Stimulated activated CD4-positive, alpha-beta T cell treated with anti-CD3 and anti-CD28 coated beads, Interleukin-15, amount 100 ng/mL, for 48 hours (primary cell): ENCODE measurements at places on chromosomes 1 and 21.
A peak's percentile ranks its signal among the peaks of the same experiment; 100 is the strongest.

- DNase-seq: no peak
Observed at GRCh38 chr21:45502600-45502999, 39.6 kb downstream of the SLC19A1 start.

- DNase-seq: no peak
Observed at GRCh38 chr1:39453603-39454002, 37.8 kb upstream of the BMP8A start.

GRCh38 chr1:167428395-167428794 lies 89.9 kb downstream of the CD247 start:
- DNase-seq: no peak

- no peak for DNase-seq
Observed at GRCh38 chr21:42423197-42423675, 19.5 kb downstream of the UBASH3A start.

- no peak for DNase-seq
Observed at GRCh38 chr1:180842052-180842451, 70.6 kb upstream of the KIAA1614 start.

DNA sequence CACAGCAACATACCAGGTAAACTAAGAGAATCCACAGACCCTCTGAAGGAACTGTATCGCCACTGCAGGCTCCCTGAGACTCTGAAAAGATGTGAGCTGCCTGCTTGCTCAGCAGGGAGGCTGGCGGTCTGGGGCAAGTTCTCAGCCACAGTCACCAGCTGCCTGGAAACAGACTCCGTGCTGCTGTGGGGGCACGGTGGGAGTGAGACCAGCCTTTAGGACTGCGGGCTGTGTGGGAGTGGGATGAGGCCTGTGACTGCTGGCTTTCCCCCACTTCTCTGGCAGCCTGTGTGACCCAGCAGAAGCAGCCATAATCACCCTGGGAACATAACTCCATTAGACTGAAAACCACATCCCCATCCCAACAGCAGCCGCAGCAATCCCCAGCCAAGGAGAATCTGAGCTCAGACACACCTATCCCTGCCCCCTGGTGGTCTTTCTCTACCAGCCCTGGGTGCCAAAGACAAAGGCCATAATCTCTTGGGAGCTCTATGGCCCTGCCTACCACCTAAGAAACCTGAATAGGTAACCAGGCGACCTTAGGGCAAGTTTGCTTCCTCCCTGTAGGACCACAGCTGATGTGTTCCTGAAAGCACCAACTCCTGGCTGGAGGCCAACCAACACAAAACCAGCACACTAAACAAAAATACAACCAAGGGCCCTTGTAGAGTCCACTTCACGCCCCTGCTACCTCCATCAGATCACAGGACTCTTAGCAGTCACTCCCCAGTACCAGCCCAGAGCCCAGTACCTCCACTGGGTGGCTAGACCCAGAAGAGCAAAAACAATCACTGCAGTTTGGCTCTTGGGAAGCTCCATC lies 151.5 kb downstream of the SMYD3 start:
- no peak for DNase-seq

DNA sequence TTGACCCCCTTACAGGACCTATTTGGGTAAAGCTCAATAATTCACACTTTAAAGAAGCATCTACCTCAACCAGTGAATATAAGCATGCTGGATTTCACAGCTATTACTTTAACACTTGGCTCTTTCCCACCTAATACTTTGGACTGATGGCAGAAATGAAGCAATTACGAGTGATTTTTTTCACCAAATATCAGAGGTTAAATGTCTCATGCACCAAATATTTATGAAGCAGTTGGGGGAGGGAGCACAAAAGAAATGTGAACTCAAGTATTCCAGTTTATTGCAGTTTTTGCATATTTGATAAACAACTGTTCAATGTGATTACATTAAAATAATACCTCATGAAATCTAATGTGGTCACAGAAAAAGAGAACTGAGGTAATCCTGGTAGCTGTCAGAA lies 223.6 kb downstream of the LRRC7 start:
- DNase-seq: no peak

GRCh38 chr1:179706339-179706941 lies 36.7 kb upstream of the FAM163A start:
- DNase-seq: peak; percentile 44

DNA sequence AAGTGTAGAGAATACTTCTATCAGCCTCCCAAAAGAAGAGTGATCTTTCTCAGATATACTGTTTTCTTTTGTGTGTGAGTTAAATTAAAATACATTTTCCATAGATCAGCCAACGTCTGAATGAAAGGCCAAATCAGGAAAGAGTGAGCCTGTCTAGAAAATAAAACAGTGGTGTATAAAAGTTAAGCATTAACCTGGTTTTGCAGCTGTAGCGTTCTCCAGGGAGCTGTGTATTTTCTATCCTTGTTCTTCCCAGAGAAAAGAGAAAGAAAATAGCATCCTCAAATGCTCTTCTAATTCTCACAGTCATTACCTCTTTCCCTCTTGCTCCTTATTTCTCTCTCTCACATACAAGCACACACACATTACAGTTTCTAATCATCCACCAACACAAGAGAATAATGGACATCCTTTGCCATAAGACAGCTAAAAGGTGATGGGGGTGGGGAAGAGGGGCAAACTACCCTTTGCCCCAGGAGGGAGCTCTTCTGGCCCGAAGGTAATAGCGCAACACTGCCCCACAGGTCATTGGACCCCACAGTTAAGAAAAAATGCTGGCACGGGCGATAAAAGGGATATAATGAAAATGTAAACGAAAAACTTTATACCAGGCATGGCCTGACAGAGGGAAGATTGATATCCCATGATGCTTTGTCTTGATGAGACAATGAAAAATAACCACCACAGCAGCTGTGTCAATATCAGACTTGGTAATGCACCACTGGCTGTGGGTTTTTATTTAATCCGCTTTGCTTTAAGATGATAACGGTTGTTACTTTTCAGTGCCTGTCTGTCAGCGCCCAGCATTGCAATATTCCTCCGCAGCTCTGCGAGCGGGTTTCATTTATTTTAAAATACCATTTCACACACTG lies 150.3 kb downstream of the NUF2 start:
- no peak for DNase-seq

DNA sequence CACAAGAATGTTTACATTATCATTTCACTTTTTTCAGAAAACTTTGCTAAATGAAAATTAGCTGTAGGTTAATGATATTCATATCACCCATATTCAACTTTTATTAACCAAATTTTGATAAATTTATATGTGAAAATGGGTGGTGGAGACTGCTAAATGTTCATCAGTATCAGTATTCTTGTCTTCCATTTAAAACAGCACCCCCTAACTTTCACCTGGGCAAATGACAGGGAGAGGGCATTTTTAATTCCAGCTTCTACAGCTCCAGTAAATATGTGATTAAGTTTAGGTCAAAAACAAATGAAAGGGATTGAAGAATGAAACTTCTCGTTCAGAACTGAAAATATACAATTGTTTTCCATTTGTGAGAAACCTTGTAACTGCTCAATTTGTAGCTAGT lies 722.2 kb downstream of the KCNT2 start:
- no peak for DNase-seq

DNA sequence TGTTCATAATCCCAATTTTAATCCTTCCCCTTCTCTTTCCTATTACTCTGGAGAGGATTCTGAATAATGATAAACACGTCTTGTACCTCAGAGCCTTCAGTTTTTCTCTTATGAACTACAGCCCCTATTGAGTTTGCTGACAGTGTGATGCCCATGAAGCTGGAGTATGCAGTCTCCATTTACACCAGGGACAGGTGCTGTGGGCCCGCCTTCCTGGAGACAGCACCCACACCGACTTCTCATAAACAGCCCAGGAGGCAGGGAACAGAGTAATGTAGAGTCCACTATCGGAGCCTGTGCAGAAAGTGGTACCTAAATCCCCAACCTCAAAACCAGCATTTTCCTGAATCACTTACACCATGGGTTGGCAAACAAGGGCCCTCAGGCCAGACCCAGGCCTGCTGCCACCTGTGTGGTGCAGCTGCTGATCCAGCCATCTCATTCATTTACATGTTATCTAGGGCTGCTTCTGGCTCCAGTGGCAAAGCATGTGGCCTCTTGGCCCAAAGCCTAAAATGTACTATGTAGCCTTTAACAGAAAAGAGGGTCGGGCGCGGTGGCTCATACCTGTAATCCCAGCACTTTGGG lies 95.1 kb upstream of the KRTAP19-8 start:
- DNase-seq: no peak

DNA sequence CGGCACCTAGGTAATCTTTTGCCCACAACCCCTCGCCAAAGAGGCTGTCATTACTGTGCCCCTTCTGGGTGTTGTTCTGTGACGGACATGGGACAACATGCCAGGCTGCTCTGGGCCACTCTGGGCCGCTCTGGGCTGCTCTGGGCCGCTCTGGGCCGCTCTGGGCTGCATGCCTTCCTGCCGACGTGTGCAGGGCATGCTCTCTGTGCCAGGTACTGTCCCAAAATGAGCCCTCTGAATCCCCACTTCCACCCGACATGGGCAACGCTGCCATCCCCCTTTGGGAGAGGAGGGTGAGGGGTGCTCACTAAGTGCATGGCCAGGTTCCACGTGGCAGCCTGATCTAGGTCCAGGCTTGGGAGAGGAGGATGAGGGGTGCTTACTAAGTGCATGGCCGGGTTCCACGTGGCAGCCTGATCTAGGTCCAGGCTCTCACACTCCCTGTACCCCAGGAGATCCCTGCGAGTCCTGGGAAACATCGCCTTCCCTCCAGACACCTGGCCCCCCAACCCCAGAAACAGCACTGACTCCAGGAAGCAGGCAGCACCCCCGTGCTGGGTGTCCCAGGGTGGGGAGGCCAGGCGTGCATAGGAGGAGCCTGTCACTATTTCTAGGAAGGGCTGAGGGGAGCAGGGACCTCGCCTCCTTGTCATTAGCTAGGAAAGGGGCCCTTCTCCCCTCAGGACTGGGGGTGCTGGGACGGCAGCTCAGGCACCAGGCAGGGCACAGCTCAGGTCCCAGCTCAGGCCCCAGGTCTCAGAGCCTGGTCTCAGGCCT lies 16.5 kb downstream of the TTC34 start:
- DNase-seq: no peak

- DNase-seq: no peak
Observed at GRCh38 chr1:12078575-12078937, 15.5 kb downstream of the TNFRSF8 start.

DNA sequence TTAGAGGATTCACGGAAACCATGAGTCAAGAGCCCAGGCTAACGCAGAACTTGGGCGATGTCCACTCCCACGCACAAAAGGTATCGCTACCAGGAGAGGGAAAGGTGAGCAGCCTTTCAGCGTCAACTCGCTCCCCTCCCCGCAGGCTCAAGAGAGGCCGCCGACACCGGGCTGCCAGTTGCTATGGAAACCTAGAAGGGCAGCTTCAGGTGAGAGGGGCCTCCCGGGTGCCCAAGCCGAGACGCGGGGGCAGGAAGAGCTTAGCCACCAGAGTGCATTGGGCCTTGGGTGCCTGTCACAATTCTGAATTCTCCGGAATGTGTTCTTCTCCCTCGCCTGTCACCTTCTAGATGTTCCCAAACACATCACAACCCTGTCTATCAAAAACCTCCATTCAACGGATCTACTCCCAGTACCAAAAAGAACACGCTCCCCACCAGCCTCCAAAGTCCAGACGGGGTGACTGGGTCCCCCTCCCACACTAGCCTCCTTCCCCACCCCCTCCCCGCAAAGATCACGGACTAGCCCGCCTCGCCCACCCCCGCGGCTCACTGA lies 694 bp downstream of the MEAF6 start:
- peak; percentile 57 for DNase-seq

GRCh38 chr1:31811605-31812004 lies 4.2 kb downstream of the SPOCD1 start:
- DNase-seq: no peak

- DNase-seq: no peak
Observed at GRCh38 chr1:39102537-39103327, 76.6 kb downstream of the NDUFS5 start.

- DNase-seq: no peak
Observed at GRCh38 chr1:2887941-2888855, 86.7 kb upstream of the TTC34 start.

GRCh38 chr1:5571861-5572401 lies 420.3 kb downstream of the NPHP4 start:
- DNase-seq: no peak

DNA sequence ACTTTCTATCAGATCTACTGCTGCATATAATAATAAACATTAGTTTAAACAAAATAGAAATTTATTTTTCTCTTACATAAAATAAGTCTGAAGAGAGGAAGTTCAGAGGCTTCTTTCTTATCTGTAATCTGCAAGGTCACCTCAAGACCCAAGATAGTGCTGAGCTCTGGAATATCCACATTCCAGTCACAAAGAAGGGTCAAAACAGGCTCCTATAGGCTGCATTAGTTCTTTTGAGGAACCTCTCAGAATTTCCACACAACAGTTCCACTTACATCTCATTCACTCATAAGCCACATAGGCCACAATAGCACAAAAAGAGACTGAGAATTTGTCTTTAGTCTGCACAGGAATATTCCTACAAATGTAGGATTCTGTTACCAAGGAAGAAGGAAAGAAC lies 15.4 kb downstream of the DYNLT5 start:
- no peak for DNase-seq

DNA sequence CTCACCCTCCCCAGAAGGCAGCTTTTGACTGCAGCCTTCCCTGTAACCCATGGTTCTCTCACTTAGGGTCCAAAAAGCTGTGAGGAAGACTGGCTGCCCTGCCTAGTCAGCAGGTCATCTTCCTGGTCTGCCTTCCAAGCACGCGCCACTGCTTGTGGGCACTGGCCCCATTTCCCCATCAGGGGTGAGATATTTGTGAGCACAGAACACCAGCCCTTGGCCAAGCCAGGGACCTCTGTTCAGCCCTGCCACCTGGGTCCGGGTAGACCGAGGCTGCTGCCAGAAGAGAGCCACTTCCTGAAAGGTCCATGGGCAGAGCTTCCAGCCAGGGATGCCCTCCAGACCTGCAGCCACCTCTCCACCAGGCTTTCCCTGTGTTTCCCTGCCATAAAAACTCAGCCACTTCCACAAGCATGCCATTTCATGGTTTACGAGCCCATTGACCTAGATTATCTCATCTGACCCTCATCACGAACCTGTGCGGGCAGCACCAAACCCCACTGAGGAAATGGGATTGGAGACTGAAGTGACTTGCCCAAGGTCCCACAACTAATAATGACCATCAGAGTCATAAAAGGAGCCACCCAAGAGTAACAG lies 40.5 kb downstream of the GLIS1 start:
- DNase-seq: no peak

- DNase-seq: no peak
Observed at GRCh38 chr1:99621340-99621901, 24.5 kb upstream of the PALMD start.

DNA sequence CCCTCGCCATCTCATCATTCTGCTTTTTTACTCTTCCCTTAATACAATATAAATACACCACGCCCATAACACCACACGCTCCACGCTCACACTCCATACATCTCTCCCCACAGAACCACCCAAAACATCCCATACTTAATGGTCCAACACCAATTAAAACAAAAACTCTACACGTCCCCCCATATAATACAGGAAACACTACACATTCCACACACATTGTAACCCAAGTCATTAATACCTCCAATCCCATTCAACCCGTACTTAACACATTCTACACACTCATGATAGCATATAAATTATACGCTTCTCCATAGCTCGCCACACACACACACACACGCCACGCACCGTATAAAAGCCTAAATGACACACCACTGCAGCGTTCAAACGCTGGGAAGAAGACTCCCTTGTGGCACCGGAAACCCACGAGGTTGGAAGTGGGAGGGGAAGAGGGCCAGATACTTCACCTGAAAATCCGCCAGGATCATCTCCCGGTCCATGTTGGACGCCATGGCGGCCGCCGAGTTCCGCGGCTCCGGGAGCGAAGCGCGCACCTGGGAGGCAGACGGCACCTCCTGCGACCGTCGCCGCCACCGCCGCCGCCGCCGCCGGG lies 659 bp downstream of the FAF1 start:
- DNase-seq: no peak

- DNase-seq: no peak
Observed at GRCh38 chr1:164735315-164736052, 176.5 kb downstream of the PBX1 start.
